Lower lobe of right lung (tissue), 2 donors: ENCODE measurements at places on chromosomes 12 and 14. TPM values are rescaled to one million over a fixed set of nuclear protein-coding genes. Genes with fewer than 3 reads are reported as not detected.

IFNG-AS1 gene
- not detected for total RNA-seq

- no peak for DNase-seq
Observed at GRCh38 chr12:3038926-3039510, 38.2 kb upstream of the TSPAN9 start.

- no peak for DNase-seq
Observed at GRCh38 chr12:53482626-53483168, 16.6 kb downstream of the MAP3K12 start.

DNA sequence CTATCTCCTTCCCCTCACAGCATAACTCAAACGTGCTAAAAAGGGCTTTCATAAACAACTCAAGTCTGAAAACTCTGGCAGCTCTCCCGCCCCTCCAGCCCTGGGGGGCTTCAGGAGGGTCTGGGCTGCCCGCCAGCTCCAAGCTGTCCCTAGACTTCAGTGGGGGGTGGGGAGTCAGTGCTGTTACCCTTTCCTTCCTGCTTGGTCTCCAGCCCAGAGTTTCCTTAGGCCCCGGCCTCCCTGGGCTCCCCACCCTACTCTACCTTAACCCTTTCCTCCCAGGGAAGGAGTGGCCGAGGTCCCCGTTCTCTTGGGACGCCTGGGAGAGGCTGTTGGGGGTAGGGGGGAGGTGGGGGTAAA lies 530 bp upstream of the NYNRIN start:
- DNase-seq, result no peak

- no peak for DNase-seq
Observed at GRCh38 chr12:2009623-2010022, 5.4 kb upstream of the DCP1B start.

GRCh38 chr14:25400607-25401206 lies 350.8 kb upstream of the STXBP6 start:
- DNase-seq, result no peak

ATP6V1D gene
- 79.1 TPM for total RNA-seq

- DNase-seq, result no peak
Observed at GRCh38 chr14:62420847-62421246, 624.4 kb downstream of the KCNH5 start.

GRCh38 chr12:104387190-104387589 lies 69.6 kb upstream of the CHST11 start:
- no peak for DNase-seq

- DNase-seq, result no peak
Observed at GRCh38 chr14:52313462-52313861, 650 bp upstream of the PTGER2 start.

- no peak for DNase-seq
Observed at GRCh38 chr14:94559638-94560290, 1.5 kb upstream of the SERPINA4 start.

TROAP gene
- total RNA-seq, result 1.4 TPM

ABCD2 gene
- total RNA-seq, result 0.47 TPM

- DNase-seq, result no peak
Observed at GRCh38 chr14:19918553-19919264, 1.7 kb upstream of the OR4K5 start.

SLC24A4 gene
- 3.5 TPM for total RNA-seq

- no peak for DNase-seq
Observed at GRCh38 chr14:24139272-24139934, 2.0 kb downstream of the EMC9 start.

CLEC9A gene
- total RNA-seq, result 0.30 TPM

HRK gene
- total RNA-seq, result 0.18 TPM

DNA sequence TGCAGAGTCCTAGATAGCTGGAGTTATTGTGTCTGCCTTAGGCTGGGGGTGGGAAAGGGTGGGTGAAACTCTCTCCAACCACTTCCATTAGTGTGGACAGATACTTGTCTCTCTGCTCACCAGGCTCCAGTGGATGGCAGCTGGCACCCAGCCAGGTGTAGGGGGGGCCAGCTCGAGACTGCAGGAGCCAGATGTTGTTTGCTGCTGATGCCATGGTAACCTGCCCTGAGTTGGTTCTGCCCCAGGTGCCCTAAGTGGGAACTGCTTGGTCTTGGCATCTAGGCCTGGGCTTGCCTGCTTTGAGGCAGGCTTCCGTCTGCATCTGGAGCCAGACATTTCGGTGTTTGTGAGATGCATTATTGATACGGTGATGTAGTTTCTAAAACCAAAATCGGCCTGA lies 82.2 kb downstream of the ADCK1 start:
- DNase-seq, result no peak

CIROP gene
- total RNA-seq, result not detected

DNA sequence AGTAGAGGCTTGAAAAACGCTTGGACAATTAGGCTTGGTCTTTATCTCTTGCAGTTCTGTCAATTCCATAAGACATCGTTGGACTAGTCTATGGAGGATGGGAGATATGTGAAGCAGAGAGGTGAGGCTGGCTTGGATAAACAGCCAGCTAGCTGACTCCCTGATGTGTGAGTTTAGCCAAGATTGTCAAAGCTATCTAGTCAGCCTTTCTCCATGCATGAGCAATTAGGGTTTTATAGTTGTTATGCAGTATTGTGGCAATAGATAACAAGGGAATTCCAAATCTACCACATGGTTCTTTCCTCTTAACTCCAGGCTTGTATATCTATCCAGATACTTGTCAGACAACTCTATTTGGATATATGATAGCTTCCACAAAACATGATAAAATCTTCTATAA lies 153.6 kb upstream of the NRXN3 start:
- no peak for DNase-seq
